ENCODE measurements at places on chromosomes 2 and 18.

DNA sequence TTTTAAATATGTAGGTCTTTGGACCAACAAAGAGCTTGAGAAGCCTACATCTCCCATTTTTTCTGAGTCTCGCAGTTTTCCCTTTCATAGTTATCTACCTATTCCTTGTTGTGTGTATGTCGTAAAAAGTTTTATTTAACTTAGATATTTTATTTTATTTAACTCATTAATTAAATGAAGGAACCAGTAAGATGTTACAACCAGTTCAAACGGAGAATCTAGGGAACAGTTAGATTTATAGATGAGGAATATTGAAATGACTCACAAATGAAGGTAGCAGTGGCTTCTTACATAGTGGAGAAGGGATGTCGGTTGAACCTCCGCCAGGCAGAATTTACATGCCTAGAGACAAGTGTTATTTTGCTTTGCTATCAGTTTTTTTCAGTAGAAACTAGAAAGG, 48.5 kb upstream of the ZNF638 start:
- no peak for DNase-seq

DNA sequence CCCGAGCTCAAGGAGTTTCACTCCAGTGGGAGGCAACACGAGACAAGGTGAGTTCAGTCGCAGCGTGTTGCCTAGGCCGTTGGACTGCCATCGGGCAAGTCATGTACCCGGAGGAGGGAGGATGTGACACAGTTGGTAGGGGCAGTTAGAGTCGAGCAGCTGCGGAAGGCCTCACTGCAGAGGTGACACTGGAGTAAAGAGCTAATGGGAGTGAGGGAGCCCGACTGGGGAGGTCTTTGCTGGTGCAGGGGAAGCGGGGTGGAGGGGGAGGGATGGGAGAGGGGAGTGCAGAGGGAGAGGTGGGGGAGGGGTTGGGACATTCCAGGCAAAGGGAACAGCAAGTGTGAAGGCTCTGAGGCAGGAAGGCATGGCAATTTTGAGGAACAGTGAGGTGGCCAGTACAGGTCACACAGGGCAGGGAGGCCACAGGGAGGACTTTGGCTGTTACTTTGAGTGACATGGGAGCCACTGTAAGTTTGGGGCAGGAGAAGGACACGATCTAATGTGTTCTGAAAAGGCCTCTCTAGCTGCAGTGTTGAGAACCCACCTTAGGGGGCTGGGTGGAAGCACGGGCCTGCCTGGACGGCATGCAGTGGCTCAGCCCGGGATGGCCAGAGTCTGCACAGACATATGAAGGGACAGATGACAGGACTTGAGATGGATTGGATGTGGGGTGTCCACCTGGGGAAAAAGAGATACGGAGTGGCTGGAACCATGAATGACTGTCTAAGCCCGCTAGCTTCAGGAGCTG, 61.1 kb downstream of the KCNF1 start:
- DNase-seq: no peak

DNA sequence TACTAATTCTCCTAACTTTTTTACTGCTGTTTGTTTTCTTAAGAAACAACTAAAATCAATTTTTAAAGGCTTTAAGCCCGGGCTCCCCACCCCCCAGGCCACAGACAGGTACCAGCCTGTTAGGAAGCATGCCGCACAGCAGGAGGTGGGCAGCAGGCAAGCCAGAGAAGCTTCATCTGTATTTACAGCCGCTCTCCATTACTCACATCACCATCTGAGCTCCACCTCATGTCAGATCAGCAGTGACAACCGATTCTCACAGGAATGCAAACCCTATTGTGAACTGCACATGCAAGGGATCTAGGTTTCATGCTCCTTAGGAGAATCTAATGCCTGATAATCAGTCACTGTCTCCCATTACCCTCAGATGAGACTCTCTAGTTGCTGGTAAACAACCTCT, 517.0 kb downstream of the NRXN1 start:
- no peak for DNase-seq

DNA sequence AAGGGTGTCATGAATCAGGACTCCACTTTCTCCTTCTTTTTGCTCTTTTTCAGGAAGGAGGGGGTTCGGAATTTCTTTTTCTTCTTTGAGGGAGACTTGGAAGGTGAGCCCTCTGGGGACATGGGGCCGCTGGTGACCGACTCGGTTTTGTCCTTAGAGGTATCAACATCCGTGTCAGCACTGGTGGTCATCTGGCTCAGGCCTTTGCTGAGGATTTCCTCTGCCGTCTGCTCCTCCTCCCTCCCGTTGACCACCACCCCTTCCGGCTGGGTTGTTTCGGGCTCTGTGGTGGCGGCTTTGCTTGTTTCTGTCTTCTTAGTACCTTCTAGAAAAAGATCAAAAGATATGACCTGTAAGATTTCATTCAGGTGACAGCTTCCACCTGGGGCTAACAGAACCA, 104.6 kb downstream of the ADD2 start:
- no peak for DNase-seq

DNA sequence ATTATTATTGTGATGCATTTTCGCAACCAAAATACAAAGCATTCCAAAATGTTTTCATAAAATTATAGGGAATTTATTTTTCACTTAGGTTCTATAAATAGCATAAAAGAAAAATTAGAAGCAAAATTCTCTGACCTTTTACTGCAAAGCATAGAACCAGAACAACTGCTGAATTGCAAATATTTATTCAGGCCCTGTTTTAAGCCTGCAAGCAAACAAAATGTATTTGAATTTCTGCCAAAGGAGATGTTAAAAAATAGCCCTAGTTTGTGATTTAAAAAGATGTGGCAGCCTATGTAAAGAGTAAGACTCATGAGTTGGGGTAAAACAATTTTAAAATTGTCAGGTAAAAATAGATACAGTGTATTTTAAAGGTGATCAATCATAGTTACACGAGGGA, 138.1 kb downstream of the KCNJ3 start:
- no peak for DNase-seq

- no peak for DNase-seq
These were observed 49.2 kb downstream of the CXCR4 start for GRCh38 chr2:136068581-136069227.

DNA sequence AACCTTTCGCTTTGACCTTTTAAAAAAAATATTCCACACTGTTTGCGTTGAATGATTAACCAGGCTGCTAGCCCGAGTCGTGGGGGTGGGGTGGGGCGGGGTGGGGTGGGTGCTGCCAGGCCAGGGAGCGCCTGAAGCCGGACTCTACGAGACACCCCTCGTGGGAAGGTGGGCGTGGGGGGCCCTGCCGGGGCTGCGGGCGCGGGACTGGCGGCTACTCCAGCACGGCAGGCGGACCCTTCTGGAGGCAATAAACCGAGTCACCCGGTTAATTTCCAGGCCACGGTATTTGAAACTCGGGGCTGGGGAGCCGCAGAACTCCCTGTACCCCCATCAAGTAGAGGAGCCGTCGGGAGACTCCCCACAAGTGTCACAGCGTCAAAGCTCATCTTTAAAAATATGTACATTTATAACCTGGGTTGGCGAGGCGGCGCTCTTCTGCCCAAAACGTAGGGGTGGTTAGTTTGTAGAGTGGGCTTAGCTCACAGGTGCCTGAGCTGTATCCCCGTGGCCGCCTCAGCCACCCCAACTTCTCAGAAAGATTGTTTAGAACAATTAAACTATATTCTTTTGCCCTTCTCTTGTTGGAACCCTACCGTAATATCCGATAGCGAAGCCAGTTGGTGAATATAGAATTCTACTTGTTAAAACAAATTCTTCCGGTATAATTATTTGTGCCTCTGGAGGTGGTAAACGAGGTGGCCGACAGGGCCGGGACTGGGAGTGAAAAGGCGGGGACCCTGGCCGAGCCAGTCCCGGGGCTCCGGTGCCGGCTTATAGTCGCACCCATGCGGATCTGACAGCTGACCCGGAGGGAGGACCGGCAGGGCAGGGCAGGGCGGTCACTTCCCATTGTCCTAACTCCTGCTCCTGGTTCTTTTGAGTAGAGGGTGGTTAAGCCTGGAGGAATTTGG, 1.4 kb downstream of the B3GNT2 start:
- DNase-seq: peak; percentile 21

Measured in HCEC 1CT (cell line).